ENCODE measurements at places on chromosomes 1 and 21. TPM values are rescaled to one million over a fixed set of nuclear protein-coding genes. Genes with fewer than 3 reads are reported as not detected.

GRCh38 chr1:236990052-236990445 lies 14.2 kb downstream of the MT1HL1 start:
- no peak for DNase-seq

Gene LHX8
- total RNA-seq, result not detected

- peak; percentile 56 for DNase-seq
Measured at GRCh38 chr1:232805269-232806185, at the start of gene MAP10. MAP10 (plus strand) TSS chr1:232805416; CDS start chr1:232805450, 34 bp downstream.

Gene RNPC3
- total RNA-seq, result 14.1 TPM

DNA sequence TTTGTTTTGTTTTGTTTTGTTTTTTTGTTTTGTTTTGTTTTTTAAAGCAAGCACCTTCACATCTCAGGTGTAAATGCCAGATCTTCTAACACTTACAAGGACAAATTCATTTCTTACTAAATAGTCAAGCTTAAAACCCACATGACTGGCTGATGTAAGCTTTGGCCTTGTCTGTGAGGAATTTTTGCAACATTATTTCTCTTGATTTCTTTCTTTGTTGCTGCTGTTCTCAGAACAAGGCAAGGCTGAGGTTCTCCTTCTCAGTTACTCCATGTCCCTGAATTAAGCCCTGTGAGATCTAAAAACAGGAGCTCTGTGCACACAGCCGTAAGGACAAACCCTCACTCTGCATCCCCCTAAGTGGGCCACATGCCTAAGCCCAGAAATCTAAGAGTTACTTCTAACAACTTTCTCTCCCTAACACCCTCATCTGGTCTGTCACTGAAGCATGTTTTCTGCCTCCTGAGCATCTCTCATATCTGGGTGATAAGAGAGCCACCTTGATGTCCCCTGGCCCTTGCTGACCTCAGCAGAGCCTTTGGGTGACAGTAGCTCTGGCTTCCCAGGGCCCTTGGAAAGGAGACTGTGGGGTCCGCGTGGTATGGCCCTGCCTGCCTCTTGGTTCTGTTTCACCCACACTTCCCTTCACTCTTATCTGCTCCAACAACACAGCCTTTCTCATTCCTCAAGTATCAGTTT lies 81.2 kb upstream of the HOOK1 start:
- DNase-seq, result no peak

Gene ADGRL2
- 117 TPM for total RNA-seq

Gene SERPINC1
- 0.35 TPM for total RNA-seq

DNA sequence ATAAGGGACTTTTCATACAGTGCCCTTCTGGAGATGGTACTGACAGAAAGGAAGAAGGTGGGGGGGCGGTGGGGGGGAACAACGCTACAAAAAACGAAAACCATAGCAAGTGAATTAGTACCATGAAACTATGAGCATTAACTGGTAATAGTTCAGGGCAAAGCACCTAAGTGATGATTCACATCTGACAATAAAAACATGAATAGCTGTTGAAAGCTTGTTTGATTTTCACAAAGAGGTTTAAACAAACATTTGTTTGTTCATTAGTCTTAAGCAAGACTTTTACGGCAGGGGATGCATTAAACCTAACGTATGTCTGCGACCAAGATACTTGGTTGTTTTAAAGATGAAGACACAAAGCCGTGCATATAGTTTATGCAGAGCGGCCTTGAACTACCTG lies 177.5 kb downstream of the LMO4 start:
- DNase-seq, result peak; percentile 65

Gene LIN28A
- total RNA-seq, result not detected

Gene FBXO2
- 11.1 TPM for total RNA-seq

- peak; percentile 46 for DNase-seq
Measured at GRCh38 chr1:230797942-230798365, 50.8 kb downstream of the CAPN9 start.

Gene LEMD1
- 0.70 TPM for total RNA-seq

GRCh38 chr21:45847870-45848269 lies 133.7 kb upstream of the COL6A1 start:
- no peak for DNase-seq

Gene DNAJC8
- 71.1 TPM for total RNA-seq

DNA sequence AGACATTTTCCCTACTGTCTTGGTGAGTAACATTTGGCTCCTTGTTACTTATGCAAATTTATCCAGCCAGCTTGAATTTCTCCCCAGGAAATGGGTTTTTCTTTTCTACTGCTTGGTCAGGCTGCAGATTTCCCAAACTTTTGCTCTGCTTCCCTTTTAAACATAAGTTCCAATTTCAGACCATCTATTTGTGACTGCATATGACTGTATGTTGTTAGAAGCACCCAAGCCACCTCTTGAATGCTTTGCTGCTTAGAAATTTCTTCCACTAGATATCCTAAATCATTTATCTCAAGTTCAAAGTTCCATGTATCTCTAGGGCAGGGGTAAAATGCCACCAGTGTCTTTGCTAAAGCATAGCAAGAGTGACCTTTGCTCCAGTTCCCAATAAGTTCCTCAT lies 32.3 kb upstream of the CITED4 start:
- DNase-seq, result no peak

- DNase-seq, result no peak
Measured at GRCh38 chr1:115129071-115129640, 39.9 kb upstream of the TSPAN2 start.
